Activated T-helper 17 cell treated with anti-CD3 and anti-CD28 coated beads, Interleukin-2, amount 50 U/mL, for 72 hours (primary cell): ENCODE measurements at places on chromosomes 4 and X.

GRCh38 chr4:119942806-119943205 is 123.8 kb downstream of the MAD2L1 start:
- no peak for ATAC-seq

DNA sequence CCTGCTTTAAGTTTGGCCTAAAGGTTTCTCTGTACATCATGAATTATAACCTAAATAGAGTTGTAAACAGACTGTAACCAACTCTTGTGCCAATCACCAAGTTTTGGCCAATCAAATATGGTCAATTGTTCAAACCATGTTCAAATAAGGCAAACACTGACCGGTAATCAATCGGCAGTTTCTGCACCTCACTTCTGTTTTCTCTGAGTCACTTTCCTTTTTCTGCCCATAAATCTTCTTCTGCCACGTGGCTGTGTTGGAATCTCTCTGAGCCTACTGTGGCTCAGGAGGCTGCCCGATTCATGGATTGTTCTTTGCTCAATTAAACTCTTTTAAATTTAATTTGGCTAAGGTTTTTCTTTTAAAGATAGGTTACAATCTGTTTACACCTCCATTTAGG is 16.5 kb upstream of the ENPP6 start:
- ATAC-seq: no peak

- ATAC-seq: no peak
These were observed 1.8 kb upstream of the FAM50A start for GRCh38 chrX:154441984-154442707.

- no peak for ATAC-seq
These were observed 1245.5 kb downstream of the STIM2 start for GRCh38 chr4:28106155-28106554.

DNA sequence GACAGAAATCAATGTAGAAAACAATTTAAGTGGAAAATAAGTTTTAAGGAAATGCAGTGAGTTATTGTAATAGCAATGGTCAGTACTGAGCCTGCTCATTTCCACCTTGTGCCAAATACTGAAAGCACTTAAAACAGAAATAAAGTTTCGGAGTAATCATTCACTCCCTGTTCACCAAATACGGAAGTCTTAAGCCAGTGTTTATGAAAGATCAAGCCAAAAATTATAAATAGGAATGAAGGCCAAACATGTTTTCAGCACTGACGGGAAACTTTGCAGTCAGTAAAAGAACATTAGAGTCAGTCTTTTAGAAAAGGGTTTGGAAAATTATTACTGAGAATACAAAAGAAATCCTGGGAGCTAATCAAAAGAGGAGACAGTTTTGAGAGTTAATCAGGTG is 178.6 kb downstream of the DMD start:
- ATAC-seq: no peak

GRCh38 chr4:55635282-55635681 is 816 bp downstream of the NMU start:
- peak; percentile 24 for ATAC-seq

DNA sequence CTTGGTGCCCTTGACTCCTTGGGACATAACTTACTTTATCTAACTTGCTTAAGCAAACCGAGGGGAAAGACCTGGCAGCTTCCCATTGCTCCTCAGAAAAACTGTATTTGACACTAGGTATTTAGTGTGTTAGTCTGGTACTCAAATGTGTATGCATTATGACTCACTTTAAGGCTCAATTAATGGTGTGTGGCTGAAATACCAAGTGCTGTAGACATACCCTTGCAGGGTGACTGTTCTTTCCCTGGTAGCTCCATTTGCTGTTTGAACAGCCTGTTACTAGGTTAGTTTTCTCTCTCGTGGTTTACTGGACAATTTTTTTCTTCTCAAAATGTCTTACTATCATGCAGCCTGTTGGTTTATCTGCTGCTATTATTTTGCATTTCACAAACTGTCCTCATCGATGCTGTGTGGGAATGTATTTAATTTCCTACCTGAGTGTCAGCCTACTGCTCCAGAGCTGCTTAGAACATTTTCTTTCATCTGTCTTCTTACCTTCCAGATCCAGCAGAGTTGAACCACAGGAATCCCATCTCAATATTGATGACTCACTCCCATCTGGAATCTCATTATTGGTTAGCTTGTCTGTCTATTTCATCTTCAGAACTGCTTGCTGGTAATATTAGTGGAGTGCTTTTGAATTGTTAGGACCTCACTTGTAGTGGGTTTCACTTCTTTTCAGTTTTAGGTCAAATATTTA is 158.0 kb upstream of the FAT1 start:
- no peak for ATAC-seq

GRCh38 chr4:83558680-83559079 is 22.8 kb downstream of the GPAT3 start:
- ATAC-seq: peak; percentile 62

GRCh38 chr4:20490734-20491133 is 209.5 kb upstream of the PACRGL start:
- ATAC-seq: no peak

DNA sequence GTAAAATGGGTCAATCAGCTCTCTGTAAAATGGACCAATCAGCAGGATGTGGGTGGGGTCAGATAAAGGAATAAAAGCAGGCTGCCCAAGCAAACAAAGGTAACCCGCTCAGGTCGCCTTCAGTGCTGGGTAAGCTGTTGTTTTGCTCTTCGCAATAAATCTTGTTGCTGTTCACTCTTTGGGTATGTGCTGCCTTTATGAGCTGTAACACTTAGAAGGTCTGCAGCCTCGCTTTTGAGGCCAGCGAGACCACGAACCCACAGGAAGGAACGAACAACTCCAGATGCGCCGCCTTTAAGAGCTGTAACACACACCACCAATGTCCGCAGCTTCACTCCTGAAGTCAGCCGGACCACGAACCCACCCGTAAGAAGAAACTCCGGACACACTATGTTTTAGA is 11.5 kb upstream of the CAMK2D start:
- ATAC-seq: no peak

DNA sequence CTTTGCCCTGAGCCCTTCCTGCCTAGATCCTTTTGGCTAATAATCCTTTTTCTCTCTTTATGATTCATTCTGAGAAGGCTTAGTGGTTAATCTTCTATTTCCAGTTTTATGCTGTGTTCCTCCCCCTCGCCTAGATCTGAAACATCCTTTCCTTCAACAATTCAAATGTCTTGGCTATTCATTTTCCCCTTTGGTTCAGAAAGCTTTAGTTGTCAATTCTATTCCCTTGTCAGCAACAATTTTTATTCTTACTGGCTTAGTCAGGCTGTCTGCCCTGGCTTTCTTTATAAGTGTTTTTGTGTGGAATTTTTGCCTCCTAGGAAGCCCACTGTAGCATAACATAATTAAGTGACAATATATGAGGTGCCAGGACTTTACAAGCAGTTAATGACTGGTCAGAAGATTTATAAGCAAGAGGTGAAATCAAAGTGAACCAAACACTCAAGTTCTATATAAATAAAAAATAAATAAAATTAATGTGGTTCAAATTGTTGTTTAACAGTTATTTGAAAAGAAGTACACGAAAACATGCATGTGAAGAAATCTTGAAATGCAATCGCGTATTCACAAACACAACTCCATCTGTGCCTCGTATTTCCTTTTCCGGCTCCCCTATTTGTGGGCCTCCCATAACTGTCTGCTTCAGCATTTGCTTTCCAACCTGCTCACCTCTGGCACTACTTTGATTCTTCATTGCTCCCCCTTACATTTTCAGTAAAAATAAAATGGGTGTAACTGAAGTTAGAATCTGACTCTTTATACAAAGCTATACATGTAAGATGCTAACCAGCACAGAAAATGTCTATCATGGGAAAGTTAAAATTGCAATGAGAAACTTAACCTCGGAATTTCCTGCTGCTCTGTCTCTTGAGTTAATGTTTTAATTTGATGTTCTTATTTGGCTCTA is 235.4 kb downstream of the SPRY1 start:
- ATAC-seq: peak; percentile 40

DNA sequence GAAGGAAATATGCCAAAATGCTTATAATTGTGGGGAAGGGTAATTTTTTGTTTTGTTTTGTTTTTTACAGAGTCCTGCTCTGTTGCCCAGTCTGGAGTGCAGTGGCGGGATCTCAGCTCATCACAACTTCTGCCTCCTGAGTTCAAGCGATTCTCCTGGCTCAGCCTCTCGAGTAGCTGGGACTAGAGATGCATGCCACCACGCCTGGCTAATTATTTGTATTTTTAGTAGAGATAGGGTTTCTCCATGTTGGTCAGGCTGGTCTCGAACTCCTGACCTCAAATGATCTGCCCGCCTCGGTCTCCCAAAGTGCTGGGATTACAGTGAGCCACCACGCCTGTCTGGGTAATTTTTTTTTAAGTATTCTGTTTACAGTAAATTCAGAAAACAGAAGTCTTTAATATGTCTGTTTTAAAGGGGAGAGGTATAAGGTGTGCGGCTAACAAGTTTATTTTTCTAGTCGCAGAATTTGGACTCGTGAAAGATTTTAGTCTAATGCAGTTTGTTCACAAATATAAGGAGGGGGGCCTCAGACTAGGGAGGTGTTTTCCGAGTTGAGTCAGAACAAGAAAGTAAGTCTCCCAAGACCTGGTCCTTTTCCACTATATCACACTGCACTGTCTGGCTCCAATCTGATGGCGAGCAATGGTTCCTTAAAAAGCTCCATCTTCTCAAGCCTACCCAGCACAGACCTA is 1.5 kb downstream of the ACSL1 start:
- no peak for ATAC-seq

GRCh38 chrX:44903107-44903506 is 30.1 kb downstream of the KDM6A start:
- ATAC-seq: peak; percentile 90

DNA sequence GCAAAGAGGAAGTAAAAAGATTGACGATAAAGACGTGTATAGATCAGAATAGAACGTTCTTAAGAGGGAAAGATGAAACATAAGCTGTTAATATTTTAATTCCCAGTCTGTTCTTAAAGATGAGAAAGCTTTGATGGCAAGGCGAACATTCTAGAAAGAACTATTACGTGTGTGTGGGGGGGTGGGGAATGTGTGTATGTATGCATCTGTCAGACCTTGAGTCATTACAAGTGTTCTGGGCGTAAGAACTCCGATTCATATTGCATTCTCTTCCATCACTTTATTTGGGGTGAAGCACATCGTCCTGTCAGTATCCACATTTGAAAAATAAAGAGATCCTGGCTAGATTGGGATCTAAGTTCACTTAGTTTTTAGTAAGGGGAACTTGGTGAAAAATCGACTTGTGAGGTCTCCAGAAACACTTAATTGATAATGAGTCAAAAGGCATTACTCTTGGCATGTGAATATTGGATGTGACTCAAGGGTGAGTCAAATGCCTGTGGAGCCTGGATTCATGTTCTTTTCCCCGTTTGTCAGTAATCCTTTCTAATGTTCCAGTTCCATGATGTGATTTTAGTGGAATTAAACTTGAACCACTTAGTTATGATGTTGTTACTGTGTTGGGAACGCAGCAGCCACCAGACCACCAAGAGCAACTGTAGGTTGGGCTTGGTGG is 3.1 kb downstream of the SMS start:
- peak; percentile 31 for ATAC-seq

GRCh38 chr4:83247415-83248357 is 36.9 kb downstream of the COQ2 start:
- ATAC-seq: no peak

DNA sequence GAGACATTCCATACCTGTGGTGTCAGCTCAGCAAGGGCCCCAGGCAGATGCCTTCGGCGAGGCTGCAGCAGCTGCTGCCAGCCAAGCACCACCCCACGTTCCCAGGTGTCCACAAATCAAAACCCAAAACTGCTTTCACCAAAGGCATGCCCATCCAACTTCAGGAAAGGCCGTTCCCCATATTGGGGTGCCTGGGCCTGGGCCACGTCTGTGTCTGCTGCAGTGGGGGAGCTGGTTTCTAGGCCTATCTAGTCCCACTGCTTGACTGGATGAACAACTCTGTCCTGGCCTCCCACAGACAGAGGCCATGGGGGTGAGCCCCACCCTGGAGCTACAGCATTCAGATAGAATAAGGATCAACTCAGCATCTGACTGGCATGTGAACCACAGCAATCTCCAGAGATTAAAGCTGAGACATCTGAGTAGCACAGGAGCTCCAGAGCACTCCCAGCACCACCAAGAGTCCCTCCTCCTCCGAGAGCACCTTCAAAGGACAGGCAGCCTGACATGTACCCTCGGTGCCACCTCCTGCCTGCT is 37.0 kb downstream of the NAT8L start:
- ATAC-seq: no peak

DNA sequence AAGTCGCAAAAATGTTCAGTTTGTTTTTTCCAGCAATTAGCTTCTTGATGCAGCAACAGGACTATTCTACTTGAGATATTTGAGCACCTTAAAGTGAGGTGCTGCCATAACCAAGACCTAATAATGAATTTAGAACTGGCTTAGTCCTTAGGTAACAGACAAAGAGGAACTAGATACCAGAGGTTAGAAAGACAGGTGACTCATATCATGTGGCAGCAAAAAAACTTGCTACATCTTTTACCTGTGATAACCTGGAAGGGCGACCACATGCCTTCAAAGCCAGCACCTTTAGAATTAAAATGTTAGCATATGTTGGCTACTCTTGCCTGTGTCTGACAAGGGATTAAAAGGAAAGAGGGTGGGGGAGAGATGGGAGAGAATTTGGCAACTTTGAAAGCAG is 90.4 kb downstream of the ARHGAP6 start:
- no peak for ATAC-seq

DNA sequence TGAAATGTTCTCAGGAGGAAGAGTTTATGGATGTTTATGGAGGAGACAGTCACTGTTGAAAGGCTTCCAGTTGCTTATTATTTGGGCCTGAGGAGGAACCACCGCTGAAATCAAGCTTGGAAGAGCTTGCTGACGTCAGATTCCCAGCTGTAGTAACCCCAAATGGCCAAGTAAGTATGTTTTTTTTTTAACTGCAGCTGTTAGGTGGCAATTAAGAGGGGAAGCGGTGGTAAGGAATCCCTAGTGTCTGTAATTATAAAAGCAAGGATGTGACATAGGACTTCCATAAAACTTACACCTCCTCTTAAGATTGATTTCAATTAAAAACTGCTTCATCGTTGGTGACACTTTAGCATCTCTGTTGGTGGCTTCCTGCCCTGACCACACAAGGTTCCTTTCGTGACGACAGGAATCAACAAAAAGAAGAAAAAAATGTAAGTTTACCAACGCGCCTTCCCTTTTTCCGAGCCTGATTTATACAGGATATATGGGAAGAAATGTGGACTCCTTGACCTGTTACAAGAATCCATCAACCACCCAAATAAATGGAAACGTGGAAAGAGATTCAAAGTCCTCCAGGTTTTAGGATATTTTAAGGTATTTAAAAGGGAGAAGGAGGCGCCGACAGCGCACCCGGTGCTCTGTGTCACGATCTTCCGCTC is 884 bp downstream of the RELL1 start:
- ATAC-seq: no peak

DNA sequence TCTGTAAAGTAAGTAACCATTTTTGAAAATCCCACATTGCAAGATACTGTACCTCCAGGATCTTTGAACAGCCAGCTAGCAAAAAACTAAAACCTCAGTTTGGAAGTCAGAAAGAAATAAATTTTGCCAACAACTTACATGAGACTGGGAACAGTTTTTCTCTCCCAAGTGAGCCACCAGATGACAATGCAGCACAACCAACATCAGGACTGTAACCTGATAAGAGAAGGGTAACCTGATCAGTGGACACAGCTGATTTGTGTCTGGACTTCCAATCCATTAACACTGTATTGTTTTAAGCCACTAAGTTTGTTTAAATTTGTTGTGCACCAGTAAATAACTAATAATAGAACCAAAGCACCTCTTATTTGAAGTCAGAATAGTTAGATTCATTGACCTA is 923.3 kb downstream of the FAT4 start:
- ATAC-seq: no peak
